ENCODE measurements at places on chromosomes 13 and 19.

DNA sequence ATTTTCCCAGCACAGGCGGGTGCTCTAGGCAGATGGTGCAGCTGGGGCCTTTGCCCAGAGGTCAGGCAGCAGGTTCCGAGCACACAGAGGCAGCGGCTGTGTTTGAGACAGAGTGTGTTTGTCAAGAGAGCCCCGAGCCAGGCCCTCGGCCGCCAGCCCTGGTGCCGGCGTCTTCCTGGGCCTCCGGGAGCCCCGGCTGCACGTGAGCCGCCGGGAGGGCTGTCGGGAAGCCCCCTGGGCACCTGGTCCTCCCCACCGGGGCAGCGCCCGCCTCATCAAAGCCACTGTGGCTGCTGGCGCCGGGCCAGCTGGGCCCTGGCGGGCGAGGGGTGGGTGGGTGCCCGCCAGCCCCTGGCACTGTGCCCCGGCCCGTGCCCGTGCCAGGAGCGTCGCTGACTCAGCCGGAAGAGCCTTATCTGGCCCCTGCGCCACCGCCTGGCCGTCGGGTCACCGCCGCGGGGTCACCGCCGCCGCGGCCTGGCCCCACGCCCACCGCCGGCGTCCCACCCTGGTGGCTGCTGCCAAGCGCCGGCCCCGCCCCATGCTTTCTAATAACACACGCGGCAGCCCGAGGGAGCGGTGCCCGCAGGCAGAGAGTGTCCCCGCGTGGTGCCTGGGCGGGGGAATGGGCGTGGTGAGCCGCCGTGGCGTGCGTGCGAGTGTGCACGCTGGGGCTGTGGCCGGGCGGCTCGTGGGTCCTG, 14.9 kb downstream of the ARID3A start:
- no peak for DNase-seq

DNA sequence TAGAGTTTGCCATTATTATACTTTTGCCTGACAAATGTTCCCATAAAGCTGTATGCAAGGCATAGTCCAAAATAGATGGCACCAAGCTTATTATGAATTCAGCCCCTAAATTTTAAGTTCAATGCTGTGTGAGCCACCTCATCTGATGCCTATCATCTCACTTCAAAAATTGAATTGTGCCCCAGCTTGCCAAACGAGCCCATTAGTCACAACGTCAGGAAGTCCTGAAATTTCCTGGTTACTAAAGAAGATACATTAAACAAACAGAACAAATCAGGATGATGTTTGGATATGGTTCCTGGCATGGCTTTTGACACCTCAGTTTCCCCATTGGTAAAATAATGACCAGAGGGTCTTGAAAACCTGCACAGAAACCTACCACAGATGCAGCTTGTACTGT, 147.5 kb upstream of the SOX21 start:
- DNase-seq = no peak

GRCh38 chr13:77329911-77330584, 3.2 kb upstream of the MYCBP2 start:
- no peak for DNase-seq

DNA sequence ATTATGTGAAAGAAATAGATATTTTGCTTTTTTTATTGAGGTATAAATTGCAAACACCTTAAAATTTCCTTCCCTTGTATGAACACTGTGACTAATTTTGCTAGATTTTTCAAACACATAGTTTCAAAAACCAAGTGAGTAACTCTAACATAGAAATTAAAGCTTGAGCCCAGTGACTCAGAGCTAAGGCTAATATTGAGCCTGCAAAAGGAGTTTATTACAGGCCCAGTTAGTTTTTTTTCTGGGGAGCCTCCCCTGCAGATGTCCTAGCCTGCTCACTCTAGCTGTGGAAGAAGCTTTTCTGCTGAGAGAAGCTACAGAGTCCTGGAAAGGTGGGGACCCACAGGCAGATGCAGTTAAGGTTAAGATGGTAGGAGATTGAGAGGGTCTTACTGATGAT, 3.4 kb downstream of the ZNF430 start:
- DNase-seq = no peak

DNA sequence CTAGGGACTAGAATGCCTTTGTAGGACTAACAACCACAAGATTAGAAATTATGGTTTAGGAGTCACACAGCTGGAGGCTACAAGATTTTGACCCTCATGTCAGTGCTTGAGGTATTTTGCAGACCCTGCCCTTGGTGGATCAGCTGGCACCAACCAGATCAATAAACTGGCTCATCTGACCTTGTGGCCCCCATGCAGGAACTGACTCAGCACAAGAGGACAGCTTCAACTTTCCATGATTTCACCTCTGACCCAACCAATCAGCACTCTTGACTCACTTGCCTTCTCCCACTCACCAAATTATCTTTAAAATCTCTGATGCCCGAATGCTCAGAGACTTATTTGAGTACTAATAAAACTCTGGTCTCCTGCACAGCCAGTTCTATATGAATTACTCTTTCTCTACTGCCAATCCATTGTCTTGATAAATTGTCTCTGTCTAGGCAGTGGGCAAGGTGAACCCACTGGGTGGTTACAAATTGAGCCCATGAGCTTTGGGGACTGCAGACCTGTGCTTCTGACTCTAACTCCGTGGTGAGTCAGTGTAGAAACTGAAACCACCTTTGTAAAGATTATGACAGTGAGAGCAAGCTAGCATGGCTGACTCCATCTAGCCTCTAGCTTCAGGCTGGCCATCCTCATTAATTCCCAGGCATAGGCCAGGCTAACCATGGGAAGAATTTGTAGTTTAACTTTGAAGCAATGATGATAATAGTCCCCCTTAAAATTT, 33.9 kb upstream of the CEACAM8 start:
- DNase-seq = no peak

DNA sequence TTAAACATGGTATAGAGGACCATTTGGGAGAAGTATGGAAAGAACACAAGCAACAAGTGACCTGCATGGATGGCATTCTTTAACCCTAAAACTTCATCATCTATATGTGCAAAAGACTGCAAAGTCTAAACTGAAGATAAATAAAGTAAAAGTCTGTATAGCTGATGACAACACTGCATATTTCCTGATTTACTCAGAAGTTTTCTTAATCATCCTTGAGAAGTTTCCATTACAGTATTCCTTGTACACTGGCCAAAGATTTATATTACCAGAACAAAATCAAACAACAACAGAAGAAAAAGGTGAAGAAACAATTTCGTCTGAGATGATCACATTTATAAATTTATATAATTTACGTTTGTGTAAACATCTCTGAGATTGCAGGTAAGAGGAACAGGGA, 805.7 kb downstream of the PCDH9 start:
- no peak for DNase-seq

- DNase-seq = no peak
Observed at GRCh38 chr19:6730153-6730804, 7.1 kb downstream of the GPR108 start.

- DNase-seq = no peak
Observed at GRCh38 chr13:37273836-37274235, 168.4 kb upstream of the CSNK1A1L start.

GRCh38 chr13:58343076-58343475, 711.5 kb downstream of the PCDH17 start:
- no peak for DNase-seq

- no peak for DNase-seq
Observed at GRCh38 chr13:44151474-44151873, 222.2 kb upstream of the SERP2 start.

DNA sequence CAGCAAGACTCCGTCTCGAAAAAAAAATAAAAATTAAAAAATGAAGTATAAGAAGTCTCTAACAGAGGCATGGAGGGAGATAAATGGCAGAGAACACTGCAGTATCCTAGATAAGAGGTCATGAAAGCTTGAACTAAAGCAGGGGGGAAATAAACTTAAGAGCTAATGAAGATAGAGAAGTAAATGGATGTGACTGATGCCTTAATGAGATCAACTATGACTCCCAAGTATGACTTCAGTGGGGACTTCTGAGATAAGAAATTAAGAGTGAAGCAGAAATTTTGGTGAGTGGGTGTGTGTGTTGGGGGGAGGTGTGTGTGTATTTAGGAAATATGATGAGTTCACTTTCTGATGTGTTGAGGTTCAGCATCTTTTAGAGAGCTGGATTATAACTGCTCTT, 55.1 kb downstream of the DIAPH3 start:
- DNase-seq = no peak

GRCh38 chr19:16376649-16377048, 52.0 kb downstream of the KLF2 start:
- no peak for DNase-seq

- DNase-seq = no peak
Observed at GRCh38 chr13:75102001-75102716, 379.8 kb downstream of the TBC1D4 start.

GRCh38 chr13:24053519-24054251, 106.8 kb upstream of the SPATA13 start:
- peak; percentile 79 for DNase-seq

GRCh38 chr19:55777528-55777927, 8.6 kb downstream of the RFPL4AL1 start:
- DNase-seq = no peak

GRCh38 chr13:21576426-21576825, 27.5 kb downstream of the MICU2 start:
- no peak for DNase-seq

DNA sequence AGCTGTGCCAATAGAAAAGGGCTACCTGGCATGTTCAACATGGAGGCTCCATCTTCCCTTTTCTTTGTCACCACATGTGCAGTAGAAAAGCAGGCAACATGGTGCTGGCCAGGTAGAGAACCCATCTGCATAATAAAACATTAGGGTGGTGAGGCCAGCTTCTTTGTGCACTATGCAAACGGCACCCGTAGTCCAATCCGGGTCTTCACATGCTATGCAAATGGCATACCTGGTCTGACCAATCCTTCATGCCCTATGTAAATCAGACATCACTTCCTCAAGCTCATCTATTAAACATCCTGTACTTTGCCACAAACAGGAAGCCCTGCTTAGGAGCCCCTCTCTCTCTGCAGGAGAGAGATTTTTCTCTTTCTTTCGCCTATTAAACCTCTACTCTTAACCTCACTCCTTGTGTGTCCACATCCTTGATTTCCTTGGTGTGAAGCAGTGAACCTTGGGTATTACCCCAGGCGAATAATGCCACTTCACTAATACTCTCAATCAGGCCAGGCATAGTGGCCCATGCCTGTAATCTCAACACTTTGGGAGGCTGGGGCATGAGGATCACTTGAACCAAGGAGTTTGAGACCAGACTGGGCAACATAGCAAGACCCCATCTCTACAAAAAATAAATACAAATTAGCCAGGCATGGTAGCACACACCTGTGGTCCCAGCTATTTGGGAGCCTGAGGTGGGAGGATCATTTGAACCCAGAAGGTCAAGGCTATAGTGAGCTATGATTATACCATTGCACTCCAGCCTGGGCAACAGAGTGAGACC, 111.3 kb upstream of the MRI1 start:
- DNase-seq = no peak

DNA sequence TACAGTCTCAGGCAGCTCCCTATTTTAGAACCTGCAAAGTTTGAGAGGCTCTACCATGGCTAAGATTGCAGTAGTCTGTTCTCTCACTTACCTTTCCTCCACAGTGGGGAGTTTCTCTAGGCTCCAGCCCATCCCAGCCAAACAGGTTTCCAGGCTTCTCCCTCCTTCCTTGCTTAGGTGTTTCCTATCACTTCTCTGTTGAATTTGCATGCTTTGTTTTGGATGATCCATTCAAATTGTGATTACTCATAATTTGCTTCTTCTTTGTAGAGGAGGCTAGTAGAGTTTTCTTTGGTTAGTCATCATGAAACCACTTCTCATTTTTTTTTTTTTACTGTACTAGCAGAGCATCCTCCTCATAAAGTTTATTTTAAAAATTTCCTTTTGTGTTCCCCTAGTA, 1242.2 kb upstream of the MIR17HG start:
- no peak for DNase-seq

GRCh38 chr13:37288057-37288720, 182.7 kb upstream of the CSNK1A1L start:
- no peak for DNase-seq

DNA sequence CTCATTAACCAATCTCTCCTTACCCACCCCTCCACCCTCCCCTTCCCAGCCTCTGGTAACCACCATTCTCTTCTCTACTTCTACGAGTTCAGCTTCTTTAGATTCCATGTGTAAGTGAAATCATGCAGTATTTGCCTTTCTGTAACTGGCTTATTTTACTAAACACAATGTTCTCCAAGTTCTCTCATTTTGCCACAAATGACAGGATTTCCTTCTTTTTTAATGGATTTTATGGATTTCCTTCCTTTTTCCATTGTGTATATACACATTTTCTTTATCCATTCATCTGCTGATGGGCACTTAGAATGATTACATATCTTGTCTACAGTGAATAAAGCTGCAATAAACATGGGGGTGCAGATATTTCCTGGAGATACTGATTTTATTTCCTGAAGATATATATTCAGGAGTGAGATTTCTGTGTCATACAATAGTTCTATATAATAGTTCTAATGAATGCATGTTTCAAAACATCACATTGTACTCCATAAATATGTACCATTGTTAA, 20.2 kb downstream of the KCTD12 start:
- no peak for DNase-seq

GRCh38 chr19:15717809-15718208, 10.0 kb upstream of the OR10H2 start:
- no peak for DNase-seq

- DNase-seq = no peak
Observed at GRCh38 chr13:44402899-44403445, 29.3 kb downstream of the SERP2 start.

DNA sequence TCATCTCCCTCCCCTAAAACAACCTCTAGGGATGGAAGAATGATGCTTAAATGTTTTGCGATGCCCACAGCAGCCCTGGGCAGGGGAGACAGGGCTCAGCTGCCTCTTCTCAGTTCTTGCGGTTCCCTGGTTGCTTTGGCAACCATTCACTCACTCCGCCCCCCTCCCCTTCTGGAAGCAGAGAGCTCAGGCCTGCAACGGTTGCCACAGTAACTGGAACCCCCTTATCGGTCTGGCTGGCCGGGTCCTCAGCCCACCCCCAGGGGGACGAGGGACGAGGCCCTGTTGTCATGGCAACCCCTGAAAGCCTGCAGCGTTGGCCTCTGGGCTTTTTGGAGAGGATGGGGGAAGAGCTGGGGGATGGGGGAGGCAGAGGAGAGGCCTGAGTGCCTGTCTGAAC, 19.5 kb downstream of the NOVA2 start:
- DNase-seq = no peak
